ENCODE measurements at places on chromosomes 1 and 21. TPM values are rescaled to one million over a fixed set of nuclear protein-coding genes. Genes with fewer than 3 reads are reported as not detected.

GRCh38 chr1:166166698-166167571, at the start of gene FAM78B:
Gene FAM78B (minus strand): TSS chr1:166167001. CDS start chr1:166166248, 753 bp downstream.
- H3K27ac ChIP-seq = no peak within 1 kb of the TSS
- no peaks in the 10 kb centered on the region for H3K36me3 ChIP-seq
- peaks cover 28% of the 10 kb centered on the region for H3K27me3 ChIP-seq
- no peak for DNase-seq

DNA sequence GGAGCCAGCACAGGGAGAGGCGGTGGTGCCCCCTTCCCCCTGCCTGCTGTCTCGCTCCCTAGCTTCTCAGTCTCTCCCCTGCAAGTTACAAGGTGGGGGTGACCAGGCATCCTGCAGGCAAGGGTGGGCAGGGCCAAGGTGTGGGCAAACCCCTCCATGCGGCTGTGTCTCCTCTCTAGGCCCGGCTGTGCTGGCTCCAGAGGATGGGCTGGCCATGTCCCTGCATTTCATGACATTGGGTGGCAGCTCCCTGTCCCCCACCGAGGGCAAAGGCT, 14.6 kb downstream of the NTRK1 start:
- peaks cover 10% of the 10 kb centered on the region for H3K4me1 ChIP-seq
- H3K4me3 ChIP-seq = no peak overlapping the region
- no peaks in the 10 kb centered on the region for H3K36me3 ChIP-seq
- H3K27ac ChIP-seq = no peak overlapping the region
- peaks cover 40% of the 10 kb centered on the region for H3K27me3 ChIP-seq

- H3K27me3 ChIP-seq = no peaks in the 10 kb centered on the region
- DNase-seq = no peak
- H3K4me1 ChIP-seq = peaks cover 2% of the 10 kb centered on the region
Observed at GRCh38 chr1:167878372-167879160, 35.4 kb downstream of the ADCY10 start.

- no peaks in the 10 kb centered on the region for H3K27me3 ChIP-seq
- no peak overlapping the region for H3K4me3 ChIP-seq
- no peaks in the 10 kb centered on the region for H3K36me3 ChIP-seq
Observed at GRCh38 chr1:111565968-111566367, 53.6 kb upstream of the RAP1A start.

- H3K27me3 ChIP-seq = no peaks in the 10 kb centered on the region
- H3K27ac ChIP-seq = peak overlapping the region; percentile 58
- peak overlapping the region; percentile 58 for H3K4me3 ChIP-seq
- H3K36me3 ChIP-seq = no peaks in the 10 kb centered on the region
- no peak for DNase-seq
Observed at GRCh38 chr1:174990382-174990999, 9.3 kb upstream of the CACYBP start.

DNA sequence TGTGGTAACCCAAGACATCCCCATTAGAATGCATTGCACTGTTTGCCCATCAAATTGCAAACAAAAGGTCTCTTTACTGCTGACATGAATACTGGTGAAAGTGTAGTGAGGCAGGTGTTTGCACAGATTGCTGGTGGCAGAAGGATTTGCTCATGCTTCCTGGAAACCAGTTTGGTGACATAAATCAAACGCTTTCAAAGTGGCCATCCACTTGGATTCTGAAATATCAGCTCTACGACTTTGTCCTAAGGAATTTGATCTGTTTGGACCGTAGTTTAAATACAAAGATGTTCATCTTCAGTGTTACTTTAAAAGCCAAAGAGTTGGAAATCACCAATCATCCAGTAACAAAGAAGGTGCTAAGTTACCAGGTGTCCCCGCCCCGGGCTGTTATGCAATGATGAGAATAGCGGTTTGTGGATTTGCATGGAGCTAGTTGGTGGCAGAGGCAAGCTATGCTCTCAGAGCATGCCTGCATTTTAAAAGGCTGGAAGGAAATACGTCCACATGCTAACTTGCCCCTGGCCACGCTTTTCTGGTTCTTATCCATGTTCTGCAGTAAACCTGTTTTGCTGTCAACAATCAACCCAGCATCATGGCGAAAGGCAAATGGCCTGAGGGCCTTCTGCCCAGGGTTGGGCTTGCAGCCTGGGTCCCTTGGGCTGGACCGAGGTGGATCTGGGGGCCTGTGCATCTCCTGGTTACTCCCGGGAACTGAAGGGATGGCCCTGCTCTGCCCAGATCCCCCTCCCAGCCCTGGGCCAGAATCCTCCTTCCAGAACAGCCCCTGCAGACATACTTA, 49.2 kb downstream of the UMODL1 start:
- no peak for DNase-seq
- no peaks in the 10 kb centered on the region for H3K36me3 ChIP-seq
- no peak overlapping the region for H3K27ac ChIP-seq
- no peak overlapping the region for H3K4me3 ChIP-seq

GRCh38 chr1:147840909-147841308, 61.7 kb upstream of the GJA8 start:
- H3K27ac ChIP-seq = no peak overlapping the region
- no peak overlapping the region for H3K4me3 ChIP-seq
- H3K4me1 ChIP-seq = no peaks in the 10 kb centered on the region
- H3K27me3 ChIP-seq = no peaks in the 10 kb centered on the region

DNA sequence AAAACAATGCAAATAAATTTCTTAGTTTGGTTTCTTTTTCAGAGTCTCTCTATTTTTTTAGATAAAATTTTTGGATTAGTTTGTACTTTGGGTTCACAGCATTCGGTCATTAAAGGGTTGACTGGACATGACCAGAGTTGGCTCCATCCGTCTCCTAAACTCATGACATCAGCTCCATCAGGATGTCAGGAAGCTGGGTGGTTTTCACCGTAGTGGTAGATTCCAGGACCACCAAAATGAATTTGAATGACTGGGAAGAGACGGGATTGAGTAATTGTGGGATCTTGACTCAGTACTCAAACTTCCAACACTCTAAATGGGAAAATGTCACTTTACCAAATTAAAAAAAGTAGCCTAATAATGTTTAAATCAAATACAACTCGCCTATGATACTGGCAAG, 279.2 kb upstream of the DUSP10 start:
- no peak for DNase-seq
- no peaks in the 10 kb centered on the region for H3K36me3 ChIP-seq
- H3K4me3 ChIP-seq = no peak overlapping the region
- H3K4me1 ChIP-seq = no peaks in the 10 kb centered on the region
- no peak overlapping the region for H3K27ac ChIP-seq
- no peaks in the 10 kb centered on the region for H3K27me3 ChIP-seq

- no peaks in the 10 kb centered on the region for H3K27me3 ChIP-seq
- no peak overlapping the region for H3K27ac ChIP-seq
- H3K4me1 ChIP-seq = peaks cover 26% of the 10 kb centered on the region
- H3K4me3 ChIP-seq = no peak overlapping the region
Observed at GRCh38 chr1:94660994-94661393, 119.4 kb upstream of the F3 start.

GRCh38 chr1:150749720-150750311, 15.8 kb downstream of the CTSS start:
- no peak for DNase-seq
- H3K27ac ChIP-seq = no peak overlapping the region
- no peak overlapping the region for H3K4me3 ChIP-seq
- no peaks in the 10 kb centered on the region for H3K27me3 ChIP-seq

DNA sequence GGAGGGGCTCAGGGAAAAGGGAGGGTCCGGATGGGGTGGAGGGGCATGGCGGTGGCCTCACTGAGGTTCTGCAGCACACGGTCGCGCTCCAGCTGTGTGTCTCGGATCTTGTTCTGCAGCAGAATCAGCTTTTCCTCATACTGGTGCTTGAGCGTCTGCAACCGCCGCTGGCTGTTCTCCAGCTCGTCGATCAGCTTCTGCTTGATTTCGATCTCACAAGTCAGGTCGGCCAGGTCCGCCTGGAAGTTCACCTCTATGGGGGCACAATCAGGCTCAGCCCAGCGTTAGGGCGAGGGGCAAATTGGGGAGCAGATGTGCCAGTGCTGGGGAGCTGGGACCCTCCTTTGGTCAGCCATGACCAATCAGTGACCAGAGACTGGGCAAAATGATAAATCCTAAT, 25.2 kb downstream of the KIF21B start:
- H3K27me3 ChIP-seq = no peaks in the 10 kb centered on the region
- H3K4me3 ChIP-seq = no peak overlapping the region
- no peaks in the 10 kb centered on the region for H3K36me3 ChIP-seq
- no peak overlapping the region for H3K27ac ChIP-seq

GRCh38 chr1:197438010-197438790, 170.1 kb downstream of the CRB1 start:
- H3K4me1 ChIP-seq = no peaks in the 10 kb centered on the region
- no peak overlapping the region for H3K4me3 ChIP-seq
- no peaks in the 10 kb centered on the region for H3K27me3 ChIP-seq
- no peak for DNase-seq
- no peaks in the 10 kb centered on the region for H3K36me3 ChIP-seq
- no peak overlapping the region for H3K27ac ChIP-seq

DNA sequence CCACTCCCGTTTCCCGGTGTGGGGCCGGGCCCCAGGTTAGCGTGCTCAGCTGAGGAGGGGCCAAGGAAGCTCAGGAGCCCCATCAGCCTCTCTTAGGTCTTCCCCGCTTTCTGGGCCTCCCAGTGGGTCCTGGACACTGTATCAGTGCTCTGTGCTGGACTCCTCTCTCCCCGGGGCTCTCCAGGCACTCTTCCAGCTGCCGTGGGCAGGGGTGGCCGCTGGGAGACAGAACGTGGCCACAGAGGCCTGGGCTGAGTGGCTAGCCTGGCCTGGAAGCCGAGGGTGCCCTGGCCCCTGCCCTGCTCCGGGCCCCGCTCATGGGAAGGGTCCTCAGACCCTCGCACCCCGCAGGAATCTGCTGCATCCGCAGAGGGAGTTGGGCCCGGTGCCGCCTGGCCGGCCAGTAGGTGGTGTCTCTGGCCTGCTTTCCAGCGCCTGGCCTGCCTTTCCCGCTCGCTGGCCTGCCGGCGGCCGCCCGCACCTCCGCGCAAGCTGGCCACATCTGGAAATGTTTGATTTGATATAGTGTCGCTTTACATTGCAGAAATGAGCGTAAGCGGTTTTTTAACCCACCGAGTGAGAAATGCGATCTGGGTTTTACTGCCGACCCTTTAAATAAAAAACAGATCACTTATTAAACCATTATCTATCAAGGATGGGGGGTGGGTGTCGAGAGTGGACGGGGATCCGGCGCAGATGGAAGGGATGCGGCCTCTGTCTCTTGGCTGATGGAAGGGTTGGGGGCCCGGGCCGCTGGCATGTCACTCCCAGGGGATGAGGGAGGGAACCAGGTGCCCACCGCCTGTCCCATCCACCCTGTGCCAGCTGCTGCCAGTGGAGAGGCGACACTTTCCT, 74.4 kb upstream of the TTC34 start:
- no peaks in the 10 kb centered on the region for H3K4me1 ChIP-seq
- no peak for DNase-seq
- no peaks in the 10 kb centered on the region for H3K36me3 ChIP-seq
- H3K27ac ChIP-seq = no peak overlapping the region

- H3K4me3 ChIP-seq = no peak overlapping the region
- no peak overlapping the region for H3K27ac ChIP-seq
- peaks cover 99% of the 10 kb centered on the region for H3K27me3 ChIP-seq
- no peak for DNase-seq
- no peaks in the 10 kb centered on the region for H3K4me1 ChIP-seq
Observed at GRCh38 chr1:220887520-220888416, 8.5 kb downstream of the HLX start.

GRCh38 chr21:36180963-36181362, 24.3 kb downstream of the DOP1B start:
- no peak overlapping the region for H3K4me3 ChIP-seq
- DNase-seq = no peak
- H3K27me3 ChIP-seq = no peaks in the 10 kb centered on the region
- no peaks in the 10 kb centered on the region for H3K36me3 ChIP-seq

- H3K36me3 ChIP-seq = no peaks in the 10 kb centered on the region
- no peaks in the 10 kb centered on the region for H3K4me1 ChIP-seq
- H3K27ac ChIP-seq = no peak overlapping the region
- no peaks in the 10 kb centered on the region for H3K27me3 ChIP-seq
- no peak for DNase-seq
Observed at GRCh38 chr1:179448437-179449149, 82.8 kb downstream of the AXDND1 start.

- H3K4me3 ChIP-seq = no peak overlapping the region
- H3K36me3 ChIP-seq = peaks cover 4% of the 10 kb centered on the region
- no peaks in the 10 kb centered on the region for H3K27me3 ChIP-seq
- H3K4me1 ChIP-seq = peaks cover 9% of the 10 kb centered on the region
Observed at GRCh38 chr1:169130683-169131082, 24.2 kb downstream of the ATP1B1 start.

DNA sequence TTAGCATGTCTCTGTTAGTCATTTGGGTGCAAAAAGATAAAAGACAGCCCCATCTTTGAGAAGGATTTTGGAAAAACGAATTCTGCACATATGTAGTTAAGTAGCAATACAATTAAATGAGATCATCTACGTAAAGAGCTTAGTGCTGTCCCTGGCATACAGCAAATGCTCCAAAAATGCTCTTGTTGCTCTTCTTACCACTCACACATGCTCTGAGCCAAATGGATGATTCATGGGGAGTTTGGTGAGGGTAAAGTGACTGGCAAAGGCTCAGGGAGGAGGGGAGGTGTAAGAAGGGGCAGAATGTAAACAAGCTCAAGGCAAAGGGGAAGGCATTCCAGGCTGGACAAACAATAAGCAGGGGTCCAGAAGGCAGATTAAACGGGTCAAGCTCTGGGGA, 191.9 kb downstream of the AK5 start:
- no peak overlapping the region for H3K4me3 ChIP-seq
- H3K36me3 ChIP-seq = no peaks in the 10 kb centered on the region
- DNase-seq = no peak
- no peaks in the 10 kb centered on the region for H3K27me3 ChIP-seq
- H3K27ac ChIP-seq = no peak overlapping the region
- no peaks in the 10 kb centered on the region for H3K4me1 ChIP-seq

DNA sequence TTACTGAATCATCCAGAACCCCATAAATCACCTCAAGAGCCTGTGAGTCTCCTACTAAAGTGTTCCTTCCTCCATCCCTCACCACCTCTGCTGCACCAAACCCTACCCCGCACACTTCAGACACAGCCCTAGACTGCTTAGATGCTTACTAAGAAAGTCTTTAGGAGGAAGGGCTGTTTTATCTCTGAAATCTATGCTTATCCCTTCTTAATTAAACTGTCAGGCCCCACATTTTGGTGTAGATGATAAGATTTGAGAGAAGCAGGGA, 216.8 kb upstream of the SGIP1 start:
- H3K36me3 ChIP-seq = no peaks in the 10 kb centered on the region
- no peak overlapping the region for H3K27ac ChIP-seq
- H3K4me1 ChIP-seq = peaks cover 9% of the 10 kb centered on the region
- H3K27me3 ChIP-seq = no peaks in the 10 kb centered on the region
- no peak overlapping the region for H3K4me3 ChIP-seq

The TRPM2 gene
- polyA plus RNA-seq = 0.31 TPM

The BMP8A gene
- not detected for polyA plus RNA-seq

The A3GALT2 gene
- polyA plus RNA-seq = not detected

The SIPA1L2 gene
- 3.1 TPM for polyA plus RNA-seq

The RASSF5 gene
- 2.4 TPM for polyA plus RNA-seq

The CYP4B1 gene
- 2.1 TPM for polyA plus RNA-seq

The LCE1B gene
- 0.48 TPM for polyA plus RNA-seq

The TEKT2 gene
- 0.02 TPM for polyA plus RNA-seq

The SCMH1 gene
- 29.9 TPM for polyA plus RNA-seq

The TESK2 gene
- 2.2 TPM for polyA plus RNA-seq
